ENCODE measurements at places on chromosomes 7 and 10.

- no peak for DNase-seq
Measured at GRCh38 chr7:51328351-51328801, 11.8 kb upstream of the COBL start.

- DNase-seq: no peak
Measured at GRCh38 chr10:77510294-77510693, 127.3 kb downstream of the KCNMA1 start.

DNA sequence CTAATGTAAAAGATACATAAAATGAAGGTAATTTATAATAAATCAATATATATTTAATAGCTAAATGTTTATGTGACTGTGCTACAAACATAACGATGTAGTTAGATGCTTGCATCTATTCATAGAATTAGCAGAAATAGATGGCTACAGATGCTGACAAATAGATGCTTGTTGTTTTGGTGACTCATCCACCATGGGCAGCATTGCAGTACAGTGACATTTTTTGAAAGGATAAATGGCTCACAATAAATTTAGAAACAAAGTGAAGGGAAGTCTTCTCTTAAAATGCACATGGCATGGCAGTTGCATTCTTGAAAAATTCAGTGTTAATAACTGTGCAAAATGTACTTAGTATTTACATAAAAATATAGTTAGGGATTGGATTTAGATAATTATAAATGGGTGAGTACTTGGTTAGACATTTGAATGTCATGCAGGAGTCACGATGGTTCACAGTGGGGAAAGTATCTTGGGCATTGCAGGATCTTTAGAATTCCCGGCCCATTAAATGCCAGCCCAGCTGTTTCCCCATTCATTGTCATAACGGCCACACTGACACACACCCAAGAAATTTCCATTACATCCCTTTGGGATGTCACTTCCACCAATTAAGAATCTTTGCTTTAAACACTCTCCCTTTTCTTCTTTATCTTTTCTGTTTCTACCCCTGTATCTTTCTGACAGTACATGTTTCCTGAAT, 564.1 kb downstream of the ATRNL1 start:
- no peak for DNase-seq

GRCh38 chr10:634256-634655, 55.2 kb downstream of the DIP2C start:
- no peak for DNase-seq

GRCh38 chr10:70418229-70418628, 14.3 kb downstream of the EIF4EBP2 start:
- no peak for DNase-seq

DNA sequence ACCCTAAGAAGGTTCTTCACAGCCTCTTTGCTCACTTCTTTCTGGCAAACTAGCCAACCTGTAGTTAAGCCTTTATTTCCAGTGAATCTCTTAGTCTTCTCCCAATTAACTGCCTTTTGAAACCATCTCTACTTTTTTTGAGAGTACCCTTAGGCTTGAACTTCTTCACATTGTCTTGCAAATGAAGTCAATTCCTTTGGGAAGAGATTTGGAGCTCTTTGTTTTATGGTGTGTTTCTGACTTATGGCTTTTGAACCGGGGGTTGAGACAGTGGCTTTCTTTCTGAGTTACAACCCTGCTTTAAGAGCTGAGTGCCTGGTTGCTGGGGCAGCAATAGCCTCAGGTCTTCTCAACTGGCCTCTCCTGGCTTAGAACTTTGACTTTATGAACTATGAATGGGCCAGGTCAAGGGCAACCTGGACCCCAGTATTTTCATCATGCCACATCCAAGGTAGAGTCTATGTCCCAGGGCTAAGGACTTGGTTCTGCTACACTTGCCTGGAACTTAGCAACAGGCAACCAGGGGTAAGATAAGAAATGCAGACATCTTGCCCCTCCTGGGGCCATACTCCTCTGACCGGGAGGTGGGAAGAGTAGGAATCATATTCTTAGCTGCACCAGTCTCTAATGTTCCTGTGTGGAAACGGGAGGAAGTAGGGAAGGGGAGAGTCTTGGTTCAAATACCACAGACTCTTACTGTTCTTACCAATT, 53.0 kb downstream of the SP4 start:
- DNase-seq: no peak

DNA sequence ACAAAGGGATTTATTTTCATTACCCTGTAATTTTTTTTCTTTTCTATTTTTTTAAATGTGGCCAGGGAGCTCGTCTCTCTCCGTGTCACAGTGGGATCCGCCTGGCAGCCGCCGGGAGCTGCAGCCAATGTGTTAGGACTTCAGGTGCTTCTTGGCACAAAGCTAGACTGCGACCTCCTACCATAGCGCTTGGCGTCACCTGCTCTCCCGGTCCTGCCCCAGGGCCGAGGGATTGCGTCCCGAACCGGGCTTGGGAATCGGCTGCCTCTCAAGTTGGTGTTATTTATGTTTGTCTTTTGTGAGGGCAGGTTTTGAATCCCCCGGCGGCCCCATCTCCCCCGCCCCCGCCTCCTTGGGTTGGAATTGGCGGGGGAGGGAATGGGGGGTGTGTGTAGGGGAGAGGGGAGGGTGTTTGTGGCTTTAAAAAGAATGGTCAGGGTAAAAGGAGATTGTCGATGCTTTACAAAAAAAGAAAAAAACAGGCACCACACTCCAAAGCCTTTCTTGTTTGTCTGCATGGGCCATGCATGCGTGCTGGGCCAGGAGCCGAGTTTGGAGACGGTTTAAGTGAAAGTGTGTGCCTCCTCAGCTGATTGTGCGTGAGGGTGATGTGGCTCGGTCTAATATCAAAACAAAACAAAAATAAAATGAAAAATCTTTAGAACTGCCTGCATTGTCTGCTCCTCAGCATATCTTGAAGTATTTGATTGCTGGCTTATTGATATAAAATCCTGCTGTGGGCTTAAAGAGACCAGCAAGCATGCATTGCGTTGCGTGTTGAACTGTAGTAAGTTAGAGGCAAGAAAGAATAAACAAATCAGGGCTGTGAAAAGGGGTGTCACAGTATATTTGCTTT, 1.2 kb downstream of the PPP1R9A start:
- peak; percentile 55 for DNase-seq

GRCh38 chr10:20887706-20888555, 9.2 kb downstream of the NEBL start:
- DNase-seq: no peak

- no peak for DNase-seq
Measured at GRCh38 chr7:115198143-115198542, 276.2 kb downstream of the MDFIC start.

DNA sequence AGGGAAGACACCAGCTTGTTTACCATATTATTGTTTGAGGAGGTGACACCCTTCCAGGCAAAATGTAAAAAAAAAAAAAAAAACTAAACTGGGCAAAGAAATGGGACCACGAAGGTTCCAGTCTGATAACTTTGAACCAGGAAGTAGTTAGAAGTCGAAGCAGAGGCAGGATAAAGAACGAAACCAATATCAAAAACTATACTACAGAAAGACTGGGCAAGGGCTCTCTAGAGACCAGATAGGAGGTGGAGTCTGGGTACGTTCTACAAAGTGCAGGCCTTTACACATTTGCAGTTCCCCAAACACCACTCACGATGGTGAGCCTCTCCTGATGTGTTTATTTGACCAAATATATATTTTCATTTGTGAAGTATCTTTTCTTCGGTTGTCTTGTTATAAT, 125.7 kb upstream of the CDK1 start:
- no peak for DNase-seq

- no peak for DNase-seq
Measured at GRCh38 chr10:9635691-9636090, 1382.0 kb upstream of the CELF2 start.

DNA sequence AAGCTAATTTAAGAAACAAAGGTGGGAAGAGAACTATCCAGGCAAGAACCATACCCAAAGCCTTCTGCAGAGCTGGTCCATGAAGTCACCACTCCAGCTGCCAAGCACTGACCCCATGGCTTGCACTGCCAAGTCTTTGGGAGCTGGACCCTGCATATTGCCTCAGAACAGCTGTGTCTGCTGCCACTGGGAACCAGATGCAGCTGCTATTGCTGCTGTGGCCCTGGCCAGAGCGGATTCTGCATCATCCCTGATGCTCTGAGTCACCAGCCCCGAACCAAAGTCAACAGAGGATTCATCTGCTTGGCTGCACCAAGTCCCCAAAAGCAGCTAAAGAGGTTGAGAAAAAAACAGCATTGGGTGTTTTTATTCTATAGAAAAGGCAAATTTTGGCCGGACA, 39.2 kb upstream of the GSAP start:
- DNase-seq: peak; percentile 84

GRCh38 chr10:36779238-36779846, 346.1 kb upstream of the ANKRD30A start:
- DNase-seq: peak; percentile 75

- no peak for DNase-seq
Measured at GRCh38 chr10:29810816-29811215, 176.0 kb upstream of the SVIL start.

DNA sequence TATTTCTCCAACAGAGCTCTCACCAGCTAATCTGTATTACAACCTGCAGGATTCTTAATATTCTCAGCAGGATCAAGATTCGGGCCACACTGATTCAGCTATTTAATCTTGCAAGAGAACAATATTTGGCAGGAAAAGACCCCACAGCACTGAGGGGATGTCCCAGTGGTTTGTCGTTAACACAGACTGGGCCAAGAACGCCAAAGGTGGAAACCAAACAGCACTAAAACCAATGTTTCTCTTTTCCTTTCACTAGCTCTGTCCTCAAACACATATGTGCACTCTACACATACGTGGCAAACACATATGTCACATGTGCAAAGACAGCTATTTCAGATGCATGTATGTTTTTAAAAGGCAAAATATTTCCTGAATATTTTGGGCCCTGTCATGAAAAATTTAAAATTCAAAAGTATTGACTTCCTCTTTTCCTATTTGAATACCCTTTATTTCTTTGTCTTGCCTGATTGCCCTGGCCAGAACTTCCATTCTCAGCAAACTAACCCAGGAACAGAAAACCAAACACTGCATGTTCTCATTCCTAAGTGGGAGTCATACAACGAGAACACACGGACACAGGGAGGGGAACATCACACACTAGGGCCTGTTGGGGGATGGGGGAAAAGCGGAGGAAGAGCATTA, 51.7 kb upstream of the NEBL start:
- DNase-seq: no peak

DNA sequence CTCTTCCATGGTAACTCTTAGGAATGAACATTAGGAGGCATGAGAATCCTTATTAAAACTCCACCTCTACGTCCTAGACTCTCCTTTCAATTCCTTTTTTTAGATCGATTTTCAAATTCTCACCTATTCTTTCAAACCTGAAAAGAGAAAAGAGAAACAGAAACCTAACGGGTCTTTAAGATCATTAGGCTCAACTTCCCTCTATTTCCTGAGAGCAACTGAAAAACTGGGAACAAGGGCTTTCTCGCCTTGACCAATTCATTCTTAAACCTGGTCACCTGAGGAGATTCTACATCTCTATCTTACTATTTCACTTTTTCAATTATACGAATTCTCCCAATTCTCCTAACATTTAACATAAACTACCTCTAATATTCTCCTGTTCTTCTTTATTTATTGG, 2.8 kb downstream of the TFEC start:
- DNase-seq: no peak

DNA sequence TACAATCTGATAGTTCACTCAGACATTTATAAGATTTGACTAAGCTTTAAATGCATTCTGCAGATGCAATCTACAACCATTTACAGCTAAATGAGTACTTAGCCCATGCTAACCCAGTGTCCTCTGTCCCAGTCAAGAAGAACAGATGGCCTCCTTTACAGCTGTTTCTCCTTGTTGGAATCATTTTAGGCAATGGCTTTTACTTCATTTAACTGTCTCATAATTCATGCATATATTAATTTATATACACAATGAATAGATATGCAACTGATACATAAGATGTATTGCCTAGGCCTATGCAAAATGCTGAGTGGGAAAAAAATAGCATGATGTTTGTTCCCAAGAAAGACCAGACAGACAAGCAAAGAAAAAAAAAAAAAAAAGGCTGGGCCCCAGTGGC, 82.2 kb downstream of the TSPAN12 start:
- DNase-seq: no peak

DNA sequence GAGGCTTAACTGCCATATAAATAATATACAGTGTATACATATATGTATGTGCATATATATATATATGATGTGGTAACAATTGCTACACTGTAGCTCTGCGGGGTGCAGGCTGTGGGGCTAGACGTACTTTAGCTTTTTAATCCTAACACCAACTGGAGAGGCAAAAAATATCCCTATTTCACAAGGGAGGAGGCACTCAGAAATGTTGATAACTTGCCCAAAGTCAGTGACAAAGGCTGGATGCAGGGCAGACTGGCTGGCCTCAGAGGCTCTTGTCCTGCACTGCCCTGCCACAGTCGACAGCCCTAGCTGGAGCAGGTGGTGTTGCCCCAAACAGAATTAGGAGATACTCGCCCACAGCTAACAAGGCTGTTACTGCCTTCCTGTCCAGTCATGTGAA, 1.5 kb upstream of the RELN start:
- no peak for DNase-seq

GRCh38 chr10:24385776-24386175, 176.8 kb downstream of the KIAA1217 start:
- no peak for DNase-seq

- no peak for DNase-seq
Measured at GRCh38 chr7:50632561-50633413, 67.6 kb upstream of the DDC start.

DNA sequence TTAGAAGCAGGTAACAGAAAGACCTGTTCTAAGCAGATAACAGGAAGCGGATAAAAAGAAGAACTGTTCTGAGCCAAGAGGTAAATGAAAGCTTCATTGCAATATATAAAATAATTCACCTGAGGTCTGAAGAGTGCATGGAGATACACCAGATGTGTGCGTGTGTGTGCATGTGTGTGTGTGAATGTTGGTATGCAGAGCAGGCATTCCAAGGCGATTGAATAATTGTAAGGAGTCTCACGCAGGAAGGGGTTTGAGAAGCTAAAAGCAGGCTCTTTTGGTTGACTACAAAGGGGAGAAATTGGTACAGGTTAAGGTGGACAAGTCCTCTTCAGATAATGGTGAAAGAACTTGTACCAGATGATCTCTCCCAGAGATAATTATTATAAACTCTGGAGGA, 450.6 kb downstream of the DNAJB9 start:
- DNase-seq: no peak

DNA sequence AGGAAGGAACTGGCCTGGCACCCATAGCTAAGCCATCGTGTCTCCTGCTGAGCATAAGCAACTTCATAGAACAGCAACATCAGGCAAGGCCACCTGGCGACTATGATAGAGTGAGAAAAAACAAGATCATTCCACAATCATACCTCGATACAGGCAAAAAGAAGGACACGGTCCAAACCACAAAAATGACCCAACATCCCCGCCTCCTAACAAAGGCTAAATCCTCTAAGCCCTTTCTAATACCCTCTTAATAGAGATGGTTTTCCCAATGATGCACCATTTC, 40.2 kb upstream of the SVOPL start:
- no peak for DNase-seq

DNA sequence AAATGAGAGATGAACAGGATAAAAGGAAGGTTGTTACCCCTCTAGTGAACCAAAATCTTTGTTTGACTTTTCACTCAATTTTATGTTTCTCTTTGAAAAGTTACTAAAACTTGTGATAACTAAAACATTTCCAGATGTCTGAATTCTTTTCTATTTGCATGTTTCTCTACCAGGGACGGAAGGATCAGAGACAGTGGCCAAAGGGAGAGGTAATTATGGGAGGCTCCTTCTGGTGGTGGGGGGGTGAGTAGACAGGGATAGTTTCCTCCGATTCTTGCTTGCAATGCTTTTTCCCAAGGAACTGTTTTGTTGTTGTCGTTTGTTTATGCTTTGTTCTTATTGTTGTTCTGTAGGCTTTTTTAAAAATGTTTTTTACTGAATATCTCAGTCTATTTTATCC, 374.8 kb downstream of the INHBA start:
- DNase-seq: no peak
